NCI-H1694 treated with DMSO at 0.1 percent for 48 hours (cell line): ENCODE measurements at places on chromosomes 11 and 22.
A peak's percentile ranks its signal among the peaks of the same experiment; 100 is the strongest.

- no peak for DNase-seq
Observed at GRCh38 chr11:126216526-126217305, 5.1 kb downstream of the FAM118B start.

GRCh38 chr22:37752189-37753087, 55.3 kb upstream of the GCAT start:
- DNase-seq, result peak; percentile 70

DNA sequence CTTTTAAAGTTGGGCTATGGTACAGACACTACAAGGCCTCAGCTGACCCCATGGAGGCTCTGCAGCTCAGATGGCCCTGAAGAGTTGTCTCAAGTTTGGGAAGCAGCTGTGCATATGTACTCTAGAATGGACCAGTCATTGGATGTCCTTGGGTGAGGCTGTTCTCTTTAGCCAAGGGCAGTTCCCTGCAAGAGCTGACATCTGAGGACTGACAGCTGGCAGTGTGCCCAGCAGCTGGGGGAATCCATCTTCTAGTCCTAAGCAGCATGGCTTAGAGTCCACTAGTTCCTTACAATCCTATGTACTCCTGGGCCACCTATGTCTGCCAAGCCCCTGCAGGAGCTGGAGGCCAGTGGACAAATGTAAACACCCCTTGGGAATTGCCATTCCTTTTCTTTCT, 76.5 kb downstream of the C11orf91 start:
- DNase-seq, result no peak

DNA sequence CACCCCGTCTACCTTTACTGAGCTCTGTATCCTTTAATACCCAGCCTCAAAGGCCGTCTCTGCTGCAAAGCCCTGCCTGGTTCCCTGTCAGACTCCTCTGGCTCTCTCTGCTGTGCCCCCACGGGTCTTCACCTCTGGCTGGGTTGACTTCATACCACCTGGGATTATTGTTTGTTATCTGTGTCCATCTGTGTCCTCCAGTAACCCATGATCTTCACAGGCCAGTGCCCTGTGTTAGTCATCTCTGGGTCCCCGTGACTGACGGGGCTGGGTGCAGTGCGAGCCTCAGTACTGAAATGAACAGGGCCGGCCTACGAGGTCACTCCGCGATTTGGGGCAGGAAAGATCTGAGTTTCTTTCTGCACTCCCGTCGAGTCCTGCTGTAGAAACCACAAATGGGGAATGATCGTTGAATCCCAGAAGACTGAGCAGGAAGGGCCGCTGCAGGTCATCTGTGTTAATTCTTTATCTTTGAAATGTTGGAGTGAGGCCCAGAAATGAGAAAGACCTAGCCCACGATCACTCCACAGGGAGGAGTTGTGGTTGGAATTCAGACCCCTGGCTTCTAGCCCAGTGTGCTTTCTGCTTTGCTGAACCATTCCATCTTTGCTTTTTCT, 12.3 kb upstream of the TUB start:
- DNase-seq, result peak; percentile 25

- no peak for DNase-seq
Observed at GRCh38 chr11:28963187-28963586, 855.0 kb downstream of the METTL15 start.

DNA sequence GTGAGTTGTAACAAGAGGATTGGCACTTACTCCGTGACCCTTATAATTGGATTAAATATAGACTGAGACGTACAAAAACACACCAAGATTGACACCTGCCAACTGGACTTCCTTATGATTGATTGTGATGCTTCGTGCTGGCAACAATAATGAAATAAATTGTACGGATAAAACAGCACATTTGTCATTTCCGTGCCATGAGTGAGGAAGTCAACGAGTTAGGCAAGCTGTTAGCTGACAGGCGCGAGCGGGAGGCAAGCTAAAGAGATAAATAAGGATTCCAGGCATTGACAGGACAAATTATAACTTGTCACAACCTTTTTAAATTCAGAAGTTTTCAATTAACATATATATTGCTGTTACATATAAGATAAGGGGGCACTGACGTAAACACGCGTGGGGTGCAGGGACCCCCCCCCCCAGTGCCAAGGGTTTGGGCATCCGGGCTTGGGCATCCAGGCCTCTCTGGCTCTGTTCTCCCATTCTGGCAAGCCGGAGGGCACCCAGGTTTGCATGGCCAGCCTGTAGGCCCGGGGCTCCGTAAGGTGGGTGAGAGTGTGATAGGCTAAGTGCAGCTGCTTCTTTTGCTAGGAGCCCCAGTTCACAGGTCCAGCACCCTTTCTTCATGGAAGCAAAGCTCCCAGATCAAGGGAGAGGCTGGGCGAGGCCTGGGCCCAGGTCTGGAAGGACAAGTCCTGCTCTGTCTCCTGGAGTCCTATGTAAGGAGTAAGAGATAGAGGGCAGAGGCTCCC, 11.2 kb upstream of the PAX6 start:
- no peak for DNase-seq

DNA sequence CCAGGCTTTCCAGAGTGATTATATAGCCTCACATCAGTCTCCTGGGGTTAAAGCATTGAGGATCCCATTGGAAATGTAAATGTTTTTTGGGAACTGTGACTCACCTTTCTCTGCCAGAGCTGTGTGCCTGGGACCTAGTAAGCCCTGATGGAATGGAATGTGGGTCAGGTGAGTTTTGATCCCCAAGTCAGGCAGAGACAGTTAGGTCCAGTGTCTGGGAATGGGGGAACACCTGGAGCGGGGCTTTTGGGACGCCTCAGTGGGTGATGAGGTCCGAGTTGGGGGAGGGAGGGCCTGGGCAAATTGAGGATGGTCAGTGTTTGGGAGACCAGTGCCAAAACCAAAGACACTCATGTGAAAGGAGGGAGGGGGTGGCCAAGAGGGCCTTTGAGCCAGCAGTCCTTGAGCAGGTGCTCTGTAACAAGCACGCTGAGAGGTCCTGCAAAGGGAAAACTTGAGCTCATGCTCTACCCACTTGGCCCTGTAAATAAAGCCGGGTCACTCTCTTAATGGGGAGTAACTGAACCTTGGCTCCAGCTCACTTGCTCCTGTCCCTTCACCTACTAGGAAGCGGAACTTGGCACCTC, 104.7 kb downstream of the NAV2 start:
- no peak for DNase-seq

GRCh38 chr11:110428956-110429730, 605 bp upstream of the FDX1 start:
- DNase-seq, result no peak

DNA sequence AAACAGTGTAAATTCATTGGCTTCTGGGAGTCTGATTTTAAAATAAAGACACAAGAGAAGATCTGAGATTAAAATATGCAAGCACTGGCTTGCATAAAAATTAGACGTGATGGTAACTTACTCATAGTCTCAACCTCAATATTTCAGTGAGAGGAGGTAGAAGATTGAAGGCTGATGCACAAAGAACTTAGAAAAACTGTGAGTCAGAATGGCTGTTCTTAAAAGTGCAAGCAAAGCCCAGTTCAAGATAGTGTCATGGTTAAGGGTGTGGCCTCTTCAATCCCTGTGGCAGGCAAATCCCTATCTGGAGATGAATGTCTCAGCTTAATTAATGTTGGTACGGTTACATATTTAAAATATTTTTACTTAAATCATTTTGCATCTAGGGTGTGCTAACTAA, 33.6 kb upstream of the FIBIN start:
- DNase-seq, result no peak

DNA sequence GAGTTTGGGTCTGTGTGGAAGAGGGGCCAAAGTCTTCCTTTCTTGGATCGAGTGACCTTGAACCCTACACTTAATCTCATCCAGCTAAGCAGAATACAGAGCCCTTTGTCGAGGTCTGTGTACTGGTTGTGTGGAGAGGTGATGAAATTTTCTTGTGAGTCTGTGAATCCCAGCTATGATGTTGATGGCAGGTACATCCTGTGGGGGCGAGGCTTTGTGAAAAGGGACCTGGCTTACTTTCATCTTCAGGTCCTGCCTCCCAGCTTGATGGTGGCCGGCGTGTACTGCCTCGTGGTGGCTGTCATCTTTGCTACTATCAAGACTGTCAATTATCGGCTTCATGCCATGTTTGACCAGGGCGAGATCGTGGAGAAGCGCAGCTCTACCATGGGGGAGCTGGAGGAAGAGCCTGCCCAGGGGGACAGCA, 1.0 kb downstream of the PCNX3 start:
- DNase-seq, result no peak
